Epithelial cell of prostate (primary cell): ENCODE measurements at places on chromosomes 1 and 21.

DNA sequence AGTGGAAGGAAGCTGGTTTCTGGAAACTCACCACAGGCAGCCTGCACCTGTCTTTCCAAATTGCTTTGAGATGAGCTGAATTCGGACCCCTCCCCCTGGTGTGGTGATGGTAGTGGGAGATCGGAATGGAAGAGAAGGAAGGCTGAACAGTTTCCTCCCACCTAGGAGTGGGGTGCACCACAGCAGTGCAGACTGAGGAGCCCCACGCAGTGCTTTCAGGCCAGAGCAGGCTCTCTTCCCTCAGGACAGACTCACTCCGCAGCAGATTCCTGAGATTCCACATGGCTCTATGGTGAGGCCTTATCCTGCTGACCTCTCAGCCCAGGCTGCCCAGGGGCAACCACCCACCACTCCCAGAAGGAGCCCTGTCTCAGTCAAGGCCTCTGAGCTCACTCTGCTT lies 80.9 kb downstream of the ATP1A1 start:
- DNase-seq = no peak

DNA sequence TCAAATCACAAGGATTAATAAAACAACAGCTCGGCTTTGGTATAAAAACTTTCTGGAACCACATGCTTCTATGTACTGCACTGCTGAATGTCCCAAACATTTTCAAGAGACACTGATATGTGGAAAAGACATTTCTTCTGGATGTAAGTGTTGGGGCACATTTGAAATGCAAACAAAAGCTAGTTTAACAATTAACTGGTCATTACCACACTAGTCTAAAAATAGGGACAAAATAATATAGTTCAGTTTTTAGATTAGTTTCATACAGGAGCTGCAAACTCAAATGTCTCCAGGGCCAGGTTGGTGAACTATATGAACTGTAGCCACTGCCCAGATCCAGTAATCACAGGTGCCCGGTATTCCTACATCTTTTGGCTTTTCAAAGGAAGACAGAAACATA lies 3.2 kb downstream of the IL23R start:
- DNase-seq = no peak

DNA sequence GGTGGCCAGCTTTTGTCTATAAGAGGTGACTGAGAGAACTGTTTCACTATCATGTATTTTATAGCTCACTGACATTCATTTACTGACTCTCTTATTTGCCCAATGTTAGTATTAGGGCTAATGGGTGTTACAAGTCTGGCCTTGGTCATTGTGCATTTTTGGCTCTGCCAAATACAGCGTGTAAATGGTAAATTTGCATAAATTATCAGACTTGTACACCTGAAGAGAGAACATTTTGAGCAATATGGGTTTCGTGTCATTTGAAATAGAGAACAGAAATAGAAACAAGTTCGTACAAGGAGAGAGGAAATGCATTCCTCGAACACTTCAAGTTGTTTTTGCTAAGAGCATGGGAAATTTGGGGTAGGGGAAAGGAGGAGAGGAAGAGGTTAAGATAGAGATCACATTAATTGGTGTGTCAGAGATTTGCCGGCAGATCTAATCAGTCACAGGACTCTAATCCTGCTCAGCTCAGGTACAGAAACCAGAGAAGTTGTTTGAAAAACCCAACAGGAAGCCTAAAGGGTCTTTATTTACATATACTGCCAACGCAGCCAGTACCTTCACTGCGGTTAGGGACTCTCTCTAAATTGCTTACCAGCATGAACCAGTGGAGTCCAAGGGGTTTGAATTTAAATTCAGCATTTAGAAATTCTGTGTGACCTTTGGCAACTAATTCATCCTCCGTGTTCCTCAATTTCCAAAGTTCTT lies 261.5 kb downstream of the GPATCH2 start:
- peak; percentile 12 for DNase-seq

GRCh38 chr1:4700801-4701200 lies 46.4 kb downstream of the AJAP1 start:
- DNase-seq = no peak

DNA sequence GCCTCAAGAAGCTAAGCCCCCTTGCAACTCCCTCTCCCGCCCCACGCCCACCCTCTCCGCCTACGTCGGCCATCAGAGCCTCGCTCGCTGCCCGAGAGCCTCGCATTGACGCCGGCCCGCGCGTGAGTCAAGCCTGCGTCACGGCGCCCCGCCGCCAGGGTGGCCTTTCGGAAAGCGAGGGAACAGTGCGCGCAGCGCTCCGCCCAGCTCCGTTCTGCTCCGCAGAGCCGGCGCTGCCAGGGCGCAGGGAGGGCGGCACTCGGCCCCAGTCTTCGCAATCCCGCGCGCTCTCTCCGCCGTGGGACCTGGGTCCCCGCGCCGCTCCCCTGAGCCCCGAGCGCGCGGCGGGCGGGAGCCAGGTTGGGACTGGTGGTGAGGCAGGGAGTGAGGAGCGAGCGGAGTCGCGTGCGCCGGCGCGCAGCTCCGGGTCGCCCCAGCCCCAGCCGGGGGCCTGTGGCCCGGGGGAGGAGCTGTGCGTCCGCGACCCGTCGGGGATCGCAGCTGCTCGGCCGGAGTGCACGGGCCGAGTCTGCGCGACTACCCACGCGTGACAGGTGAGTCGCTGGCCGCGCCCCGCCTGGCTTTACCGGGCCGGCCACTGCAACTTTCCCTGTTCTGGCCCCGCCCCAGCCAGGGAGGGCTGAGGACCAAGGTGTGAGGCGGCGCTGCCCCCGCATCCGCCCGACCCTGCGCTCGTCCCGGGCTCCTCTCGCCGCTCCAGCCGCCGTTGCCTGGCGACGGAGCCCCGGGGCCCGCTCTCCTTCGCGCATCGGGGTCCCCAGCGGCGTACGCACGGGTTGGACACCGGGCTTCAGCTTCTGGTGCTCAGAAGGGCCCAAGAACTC lies at the start of gene SLC6A17:
Gene SLC6A17, plus strand, starts transcription at position 165 of the 845 bp plus-strand sequence. CDS start 16,436 bp downstream, outside the sequence.
- DNase-seq = peak; percentile 12

GRCh38 chr1:215094381-215094780 lies 11.8 kb downstream of the KCNK2 start:
- no peak for DNase-seq

GRCh38 chr1:226034482-226034881 lies 28.0 kb upstream of the H3-3A start:
- DNase-seq = peak; percentile 74

DNA sequence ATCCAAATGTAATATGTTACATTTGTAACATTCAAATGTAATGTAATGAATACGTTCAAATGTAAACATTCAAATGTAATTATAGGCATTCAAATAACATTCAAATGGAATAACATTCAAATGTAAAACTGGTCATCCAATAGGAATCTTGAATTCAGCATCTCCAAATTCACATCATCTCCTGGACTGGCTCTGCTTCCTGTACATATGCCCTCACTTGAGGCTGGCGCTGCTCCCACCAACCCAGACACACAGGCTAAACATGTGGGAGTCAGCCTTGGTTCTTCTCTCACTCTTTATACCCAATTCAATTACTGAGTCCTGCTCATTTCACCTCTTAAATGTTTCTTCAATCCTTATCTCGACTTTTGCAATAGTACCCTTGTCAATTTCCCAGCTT lies 6.9 kb downstream of the EBNA1BP2 start:
- DNase-seq = no peak

DNA sequence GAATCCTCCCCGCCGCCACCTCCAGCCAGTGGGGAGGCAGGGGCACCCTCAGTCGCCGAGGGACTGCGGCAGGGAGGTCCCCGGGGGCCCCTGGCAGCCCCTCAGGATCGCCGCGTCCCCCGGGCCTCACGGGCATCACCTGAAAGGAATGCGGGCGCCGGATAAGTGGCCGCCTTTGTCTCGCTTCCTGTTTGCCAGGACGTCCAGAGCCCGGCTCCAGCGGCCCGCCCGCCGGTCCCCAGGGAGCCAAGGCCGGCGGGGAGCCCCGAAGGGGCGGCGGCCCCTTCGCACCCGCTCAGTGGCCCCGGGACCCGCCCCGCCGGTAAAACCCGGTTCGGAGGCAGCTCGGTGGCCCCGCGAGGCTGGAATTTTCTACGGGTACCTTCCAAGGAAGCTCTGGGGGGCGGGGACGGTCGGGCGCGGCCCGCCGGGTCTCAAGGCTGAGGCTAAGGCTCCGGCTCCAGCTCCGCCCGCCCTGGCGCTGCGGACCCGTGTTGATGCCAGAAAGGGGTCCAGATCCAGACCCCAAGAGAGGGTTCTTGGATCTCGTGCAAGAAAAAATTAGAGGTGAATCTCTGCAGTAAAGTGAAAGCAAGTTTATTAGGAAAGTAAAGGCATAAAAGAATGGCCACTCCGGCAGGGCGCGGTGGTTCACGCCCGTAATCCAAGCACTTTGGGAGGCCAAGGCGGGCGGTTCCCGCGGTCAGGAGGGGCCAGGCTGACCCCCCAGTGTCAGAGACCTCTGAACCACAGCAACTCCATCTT lies 12.6 kb downstream of the TINAGL1 start:
- DNase-seq = no peak

DNA sequence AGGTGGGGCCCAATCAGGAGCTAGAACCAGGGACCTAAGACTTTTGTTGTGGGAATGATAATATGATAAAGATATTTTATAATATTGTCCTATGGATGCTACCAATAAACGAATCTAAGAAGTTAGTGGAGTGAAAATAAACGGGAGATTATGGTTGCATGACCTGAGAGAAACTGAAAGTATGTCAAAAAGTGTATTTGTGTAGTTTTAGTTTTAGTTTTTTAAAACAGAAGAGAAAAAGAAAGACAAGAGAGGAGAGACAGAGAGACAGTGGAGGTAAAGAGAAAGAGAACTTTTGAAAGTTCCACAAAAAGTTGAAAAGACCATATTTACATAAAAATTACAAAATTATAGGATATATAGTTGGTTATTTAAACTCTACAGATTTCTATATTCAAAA lies 64.1 kb upstream of the TMPRSS15 start:
- DNase-seq = no peak

- no peak for DNase-seq
These were observed 34.4 kb upstream of the CYP4B1 start for GRCh38 chr1:46764402-46764801.

DNA sequence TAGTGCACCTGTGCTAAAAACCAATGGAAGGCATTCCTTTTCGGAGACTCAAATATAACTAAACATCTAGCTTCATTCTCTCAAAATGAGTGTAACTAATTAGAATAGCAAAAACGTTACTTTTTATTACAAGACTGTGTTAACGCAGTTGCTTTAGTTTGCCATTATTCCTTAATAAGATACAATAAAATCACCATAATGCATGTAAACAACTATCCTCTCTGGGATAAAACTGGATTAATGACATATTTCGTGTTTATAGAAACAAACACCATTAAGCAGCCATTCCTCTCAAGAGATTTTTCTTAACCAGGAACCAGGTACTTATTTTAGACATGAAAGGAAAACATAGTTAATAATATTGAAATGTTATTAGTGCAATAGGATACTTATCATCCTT lies 512.8 kb upstream of the B3GALT2 start:
- no peak for DNase-seq

DNA sequence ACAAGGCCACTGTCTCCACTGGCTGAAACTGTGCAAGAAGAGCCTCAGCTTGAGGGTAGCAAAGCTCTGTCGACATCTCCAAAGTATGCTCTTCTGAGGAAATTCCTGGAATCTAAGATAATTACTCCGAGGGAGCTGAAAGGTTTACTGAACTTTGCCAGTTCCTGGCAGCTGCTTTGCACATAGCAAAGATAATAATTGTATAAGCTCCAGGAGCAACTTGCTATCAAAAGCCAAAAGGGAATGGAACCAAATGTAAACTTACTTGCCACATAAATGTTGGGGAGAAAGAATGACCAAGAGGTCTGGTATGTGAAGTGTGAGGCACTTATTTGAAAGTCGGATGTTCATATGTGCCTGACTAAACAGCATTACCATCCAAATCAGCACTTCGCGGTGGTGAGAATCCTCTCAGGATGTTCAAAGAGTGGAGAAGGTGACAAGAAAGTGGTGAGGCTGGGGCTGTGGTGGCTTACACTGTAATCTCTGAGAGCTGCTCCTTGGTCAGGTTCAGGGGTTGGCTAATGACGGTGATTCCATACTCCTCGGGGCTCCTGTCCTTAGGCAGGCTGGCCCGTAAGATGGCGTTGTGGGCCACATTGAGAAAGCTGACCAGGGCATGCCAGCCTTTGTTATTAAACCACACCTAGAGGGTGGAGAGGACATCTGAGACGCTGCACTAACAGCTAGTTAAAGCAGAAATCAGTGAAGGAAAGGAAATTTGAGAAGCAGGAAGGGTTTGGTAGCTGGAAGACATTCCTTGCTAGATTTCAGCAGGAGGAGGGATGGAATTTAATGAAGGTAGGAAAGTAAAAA lies 100.0 kb downstream of the ABCA4 start:
- DNase-seq = no peak

DNA sequence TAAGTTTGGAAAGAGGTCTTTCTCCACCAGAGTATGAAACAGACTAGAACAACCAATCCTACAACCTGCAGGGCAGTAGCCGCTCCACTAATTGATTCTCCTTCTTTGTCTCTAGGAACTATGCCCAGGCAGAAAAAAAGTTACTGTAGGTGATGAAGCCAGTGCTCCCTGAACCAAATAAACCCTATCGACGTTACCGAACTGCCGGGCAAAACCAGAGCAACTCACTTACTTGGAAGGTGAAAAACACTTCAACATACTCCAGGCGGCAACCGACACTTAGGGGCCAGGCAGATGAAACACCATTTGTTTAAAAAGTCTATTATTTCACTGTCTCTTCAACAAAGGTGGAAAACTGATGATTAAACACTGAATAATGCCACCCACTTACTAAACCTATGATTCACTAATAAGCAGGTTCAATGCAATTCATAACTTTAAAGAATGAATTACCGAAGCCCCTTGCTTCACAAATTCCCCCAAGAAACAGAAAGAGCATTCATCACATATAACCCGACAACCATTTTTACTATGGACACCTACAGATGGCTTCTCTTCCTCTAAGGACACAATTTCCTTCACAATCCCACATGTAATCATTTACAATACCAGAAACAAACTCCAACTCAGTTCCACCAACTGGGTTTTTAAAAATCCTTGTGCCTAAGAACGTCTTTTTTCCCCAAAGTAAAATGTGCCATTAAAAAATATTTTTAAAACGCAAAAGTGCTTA lies 1.6 kb downstream of the NRIP1 start:
- DNase-seq = no peak

DNA sequence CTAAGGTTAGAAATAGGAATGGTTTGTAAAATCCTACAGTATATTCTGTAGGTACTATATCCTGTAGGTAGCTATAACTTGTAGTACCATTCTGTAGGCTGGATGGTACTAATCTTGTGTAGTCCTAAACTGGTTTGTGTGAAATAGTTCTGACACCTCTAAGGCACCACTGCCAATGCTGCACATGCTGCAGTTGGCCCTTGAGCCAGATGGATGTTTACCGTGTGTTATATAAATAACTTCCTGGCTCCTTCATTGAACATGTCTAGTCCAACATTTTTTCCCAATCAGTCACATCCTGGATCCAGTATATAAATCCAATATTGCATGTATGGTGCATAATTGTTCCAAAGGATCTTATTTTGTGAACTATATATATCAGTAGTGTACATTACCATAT lies 89.5 kb upstream of the GNG4 start:
- DNase-seq = no peak

- DNase-seq = no peak
These were observed 51.4 kb downstream of the HS2ST1 start for GRCh38 chr1:86965827-86966182.

GRCh38 chr1:88800382-88801051 lies 90.8 kb downstream of the GTF2B start:
- DNase-seq = no peak
